Activated CD4-positive, alpha-beta memory T cell treated with anti-CD3 and anti-CD28 coated beads for 36 hours (primary cell): ENCODE measurements at places on chromosomes 12 and 14.
A peak's percentile ranks its signal among the peaks of the same experiment; 100 is the strongest.

DNA sequence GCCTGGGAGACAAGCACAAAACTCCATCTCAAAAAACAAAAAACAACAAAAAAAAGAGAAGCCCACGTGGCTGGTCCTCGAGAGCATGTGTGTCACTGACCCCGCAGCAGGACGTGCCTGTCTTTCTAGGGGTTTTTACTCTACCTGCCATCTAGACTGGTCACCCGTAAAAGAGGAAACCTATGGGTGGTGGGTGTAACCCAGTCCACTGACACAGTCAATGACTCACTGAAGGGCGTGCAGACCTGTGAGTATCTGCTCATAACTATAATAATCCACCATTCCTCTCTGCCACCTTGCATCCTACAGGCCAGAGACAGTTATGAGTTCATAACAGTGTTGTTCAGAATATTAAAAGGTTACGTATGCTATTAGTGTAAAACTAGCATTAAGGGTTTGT, 4.6 kb downstream of the GOLGA3 start:
- H3K4me1 ChIP-seq = peaks cover 42% of the 10 kb centered on the region
- peaks cover 40% of the 10 kb centered on the region for H3K36me3 ChIP-seq
- no peaks in the 10 kb centered on the region for H3K27me3 ChIP-seq
- H3K27ac ChIP-seq = no peak overlapping the region

DNA sequence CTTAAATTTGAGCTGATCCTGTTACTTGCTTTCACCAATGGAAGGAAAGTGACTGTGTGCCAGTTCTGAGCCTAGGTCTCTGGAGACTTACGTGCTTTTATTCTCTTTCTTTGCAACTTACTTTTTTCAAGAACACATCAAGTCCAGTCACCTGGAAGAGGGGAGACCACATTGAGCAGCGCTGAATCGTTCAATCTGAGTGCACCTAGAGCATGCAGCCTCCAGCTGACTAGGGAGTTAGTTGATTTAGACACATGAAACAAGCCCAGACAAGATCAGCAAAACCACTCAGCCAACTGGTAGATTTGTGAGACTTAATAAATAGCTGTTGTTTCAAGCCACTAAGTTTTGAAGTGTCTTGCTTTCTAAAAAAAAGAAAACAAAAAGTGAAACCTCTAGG, 1014.8 kb upstream of the FBXO33 start:
- H3K27me3 ChIP-seq = no peaks in the 10 kb centered on the region
- no peak overlapping the region for H3K4me3 ChIP-seq
- H3K27ac ChIP-seq = no peak overlapping the region
- H3K36me3 ChIP-seq = no peaks in the 10 kb centered on the region

GRCh38 chr12:119682639-119683252, 14.8 kb downstream of the PRKAB1 start:
- H3K4me3 ChIP-seq = no peak overlapping the region
- H3K4me1 ChIP-seq = peaks cover 16% of the 10 kb centered on the region
- no peaks in the 10 kb centered on the region for H3K27me3 ChIP-seq

DNA sequence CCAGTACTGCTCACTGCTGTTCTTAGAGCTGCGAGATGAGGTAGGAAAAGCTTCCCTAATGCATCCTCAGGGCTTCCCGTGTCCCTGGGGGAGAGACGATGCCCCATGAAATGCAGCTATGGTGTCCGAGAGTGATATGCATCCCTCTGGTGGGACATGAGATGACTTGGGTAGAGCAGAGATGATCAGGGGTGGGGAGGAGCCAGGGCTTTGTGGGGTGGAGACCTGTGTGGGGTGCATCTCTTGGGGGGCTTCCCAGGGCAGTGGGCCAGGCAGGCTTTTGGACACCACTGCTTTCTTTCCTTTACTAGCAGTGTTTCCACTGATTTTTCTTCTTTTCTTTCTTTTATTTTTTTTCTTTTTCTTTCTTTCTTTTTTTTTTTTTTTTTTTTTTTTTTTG, 147.3 kb downstream of the ADGRD1 start:
- H3K27me3 ChIP-seq = peaks cover 3% of the 10 kb centered on the region
- no peak overlapping the region for H3K4me3 ChIP-seq
- H3K27ac ChIP-seq = no peak overlapping the region
- no peaks in the 10 kb centered on the region for H3K36me3 ChIP-seq
- no peak for DNase-seq

DNA sequence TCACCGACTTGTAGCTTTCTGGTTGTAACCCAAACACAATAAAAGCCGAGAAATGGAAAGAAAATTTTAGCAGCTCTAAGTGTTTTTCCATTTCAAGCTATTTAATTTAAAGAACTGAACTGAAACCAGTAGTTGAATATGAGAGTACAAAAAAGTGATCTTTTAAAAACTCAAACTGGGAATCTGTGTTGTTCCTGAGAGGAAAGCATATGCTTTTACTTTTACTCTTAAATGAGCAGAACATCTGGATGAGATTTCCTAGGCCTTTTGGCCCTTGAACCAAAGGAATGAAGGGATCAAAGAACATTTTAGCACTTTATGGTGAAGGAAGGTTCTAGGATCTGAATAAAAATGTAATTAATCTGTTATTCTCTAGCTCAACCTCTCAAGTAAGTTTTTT, 1.3 kb downstream of the KERA start:
- no peak for DNase-seq
- no peaks in the 10 kb centered on the region for H3K36me3 ChIP-seq
- H3K4me1 ChIP-seq = no peaks in the 10 kb centered on the region
- H3K27ac ChIP-seq = no peak overlapping the region

DNA sequence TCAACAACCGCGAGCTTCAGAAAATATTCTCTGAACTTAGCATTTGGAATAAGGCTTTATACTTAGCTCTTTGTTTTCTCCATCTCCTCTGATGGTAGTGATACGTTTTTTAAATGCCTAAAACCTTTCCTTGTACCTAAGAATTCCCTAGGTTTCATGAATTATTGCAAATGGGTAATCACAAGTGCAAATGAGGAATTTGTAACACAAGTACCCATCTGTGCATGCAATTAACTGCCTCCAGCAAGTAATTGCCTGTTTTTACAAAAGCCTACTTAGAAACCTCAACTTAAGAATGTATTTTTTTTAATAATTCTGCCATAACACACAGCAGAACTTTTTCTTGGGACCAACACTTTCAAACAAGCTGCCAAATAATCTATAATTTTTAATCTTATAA, 149.2 kb downstream of the PHLDA1 start:
- H3K4me1 ChIP-seq = peaks cover 11% of the 10 kb centered on the region
- peaks cover 10% of the 10 kb centered on the region for H3K27me3 ChIP-seq
- H3K27ac ChIP-seq = no peak overlapping the region
- H3K4me3 ChIP-seq = no peak overlapping the region
- H3K36me3 ChIP-seq = no peaks in the 10 kb centered on the region
- no peak for DNase-seq

- no peak for DNase-seq
- H3K36me3 ChIP-seq = peaks cover 41% of the 10 kb centered on the region
- H3K4me1 ChIP-seq = peaks cover 26% of the 10 kb centered on the region
Observed at GRCh38 chr14:51996148-51996746, 6.9 kb downstream of the RTRAF start.

DNA sequence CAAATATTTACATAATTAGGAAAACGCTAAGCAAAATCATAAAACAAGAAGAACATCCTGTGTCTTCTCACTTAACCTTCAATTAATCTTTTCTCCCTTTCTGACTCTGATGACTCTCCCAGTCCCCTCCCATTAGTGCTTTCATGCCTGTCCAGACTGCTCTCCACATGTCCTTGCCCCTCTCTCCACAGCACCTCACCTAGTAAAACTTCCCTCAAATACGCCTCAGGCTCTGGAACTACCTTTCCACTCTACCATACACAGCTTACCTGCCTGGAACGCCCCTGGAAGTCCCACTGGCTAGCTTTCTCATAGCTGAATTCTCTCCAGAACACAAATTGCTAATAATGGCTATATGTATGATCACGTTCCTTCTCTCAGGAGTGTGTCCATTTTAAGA, 44.7 kb downstream of the SLC5A8 start:
- no peaks in the 10 kb centered on the region for H3K36me3 ChIP-seq
- no peak overlapping the region for H3K27ac ChIP-seq
- H3K4me3 ChIP-seq = no peak overlapping the region
- H3K27me3 ChIP-seq = no peaks in the 10 kb centered on the region
- no peak for DNase-seq

DNA sequence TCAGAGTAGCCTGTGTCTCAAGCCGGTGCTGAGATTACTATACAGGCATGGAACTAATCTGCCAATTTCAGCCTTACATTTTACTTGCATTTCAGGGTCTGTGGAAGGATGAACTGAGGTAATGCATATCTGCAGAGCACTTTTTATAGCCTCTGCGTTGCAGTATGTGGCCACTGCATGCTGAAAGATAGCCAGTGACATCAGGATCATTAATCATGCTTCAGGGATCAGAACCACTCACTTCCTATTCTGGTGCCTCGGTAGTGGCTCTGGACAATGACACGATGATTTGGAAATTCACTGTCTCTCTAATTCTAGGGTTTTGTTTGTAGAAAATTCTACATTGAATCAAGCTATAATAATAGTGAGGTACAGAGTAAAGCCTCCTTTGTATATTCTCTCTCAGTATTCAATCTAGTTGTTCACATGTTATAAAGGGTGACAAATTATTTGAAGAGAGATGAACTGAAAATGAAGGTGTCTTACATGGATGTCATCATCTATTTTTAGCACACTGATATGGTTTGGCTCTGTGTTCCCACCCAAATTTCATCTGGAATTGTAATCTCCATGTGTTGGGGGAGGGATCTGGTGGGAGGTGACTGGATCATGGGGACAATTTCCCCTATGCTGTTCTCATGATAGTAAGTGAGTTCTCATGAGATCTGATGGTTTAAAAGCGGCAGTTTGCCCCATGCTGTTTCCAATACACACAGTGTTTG, 554.3 kb upstream of the MIS18BP1 start:
- H3K36me3 ChIP-seq = no peaks in the 10 kb centered on the region
- no peaks in the 10 kb centered on the region for H3K4me1 ChIP-seq
- no peak for DNase-seq
- no peaks in the 10 kb centered on the region for H3K27me3 ChIP-seq

GRCh38 chr12:108094056-108094649, 34.9 kb upstream of the WSCD2 start:
- no peaks in the 10 kb centered on the region for H3K4me1 ChIP-seq
- peaks cover 8% of the 10 kb centered on the region for H3K27me3 ChIP-seq
- no peaks in the 10 kb centered on the region for H3K36me3 ChIP-seq
- H3K27ac ChIP-seq = no peak overlapping the region

GRCh38 chr12:89162589-89163261, 189.6 kb downstream of the DUSP6 start:
- H3K27me3 ChIP-seq = no peaks in the 10 kb centered on the region
- DNase-seq = peak; percentile 90
- no peak overlapping the region for H3K4me3 ChIP-seq
